ENCODE measurements at places on chromosomes 11 and 22.

DNA sequence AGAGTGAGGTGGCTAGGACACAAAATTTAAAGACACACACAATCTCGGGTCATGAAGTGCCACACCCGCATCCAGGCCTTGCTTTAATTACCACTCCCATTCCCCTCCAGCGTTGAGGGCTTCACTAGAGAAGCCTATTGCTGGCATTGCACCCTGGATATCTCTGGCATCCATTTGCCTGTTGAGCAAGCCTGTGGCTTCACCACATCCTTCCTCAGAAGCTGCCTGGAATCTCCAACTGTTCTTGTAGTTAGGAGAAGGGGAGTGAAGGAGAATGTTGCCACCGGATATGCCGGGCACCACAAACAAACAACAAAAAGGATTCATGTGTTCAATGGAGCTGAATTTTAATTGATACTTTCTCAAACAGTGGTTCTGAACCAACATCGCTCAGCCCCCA, 34.4 kb upstream of the RCN1 start:
- no peak for DNase-seq

GRCh38 chr11:100927579-100927978, 202.0 kb downstream of the PGR start:
- DNase-seq, result no peak

DNA sequence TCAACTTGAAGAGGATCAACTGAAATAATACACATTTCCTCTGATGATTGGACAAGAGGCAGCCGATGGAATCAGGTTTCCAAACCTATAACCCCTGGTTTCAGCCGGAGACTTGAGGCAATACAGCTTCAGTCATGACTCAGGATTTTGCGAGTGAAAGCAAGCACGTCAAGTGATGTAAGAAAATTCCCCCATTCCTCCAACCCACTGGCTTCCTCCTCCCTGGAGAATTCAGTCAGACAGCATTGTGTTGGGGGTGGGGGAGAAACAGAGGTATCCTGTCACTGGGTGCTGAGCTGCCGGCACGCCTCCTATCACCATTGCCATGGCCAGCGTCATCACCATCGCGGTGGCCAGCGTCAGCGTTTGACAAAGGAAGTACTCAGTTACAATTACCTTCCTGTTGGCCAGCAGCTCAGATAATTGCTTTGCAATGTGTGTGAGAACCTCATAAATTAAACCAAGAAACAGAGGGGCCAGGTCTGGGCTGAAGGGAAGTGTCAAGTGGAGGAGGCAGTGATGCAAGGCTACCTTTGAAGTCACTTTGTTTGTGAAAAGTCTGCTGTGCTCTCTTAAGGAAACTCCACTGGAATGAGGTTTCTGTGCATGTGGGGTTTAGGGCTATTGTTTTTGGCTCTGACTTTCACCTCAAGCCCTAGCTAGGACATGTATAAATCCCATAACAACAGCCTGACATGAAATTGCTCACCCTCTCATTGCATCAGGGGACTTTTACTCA, 50.2 kb downstream of the LIF start:
- DNase-seq, result peak; percentile 75

DNA sequence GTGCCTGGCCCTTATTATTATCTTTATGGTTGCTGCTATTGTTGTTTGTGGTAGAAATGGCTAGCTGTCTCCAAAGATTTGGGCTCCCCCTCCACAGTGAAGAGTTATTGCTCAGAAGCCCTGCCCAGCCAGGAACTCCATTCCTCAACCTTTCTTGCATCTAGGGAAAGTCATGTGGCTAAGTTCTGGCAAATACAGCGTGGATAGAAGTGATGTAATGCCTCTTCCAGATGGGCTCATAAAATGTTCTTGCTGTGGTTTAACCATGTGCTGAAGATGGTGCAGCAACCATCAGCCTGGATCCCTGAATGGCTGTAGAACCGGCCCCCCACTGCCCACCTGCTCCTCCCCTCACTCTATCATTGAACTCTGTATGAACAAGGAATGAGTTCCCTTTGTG, 203.5 kb upstream of the E2F8 start:
- no peak for DNase-seq

GRCh38 chr11:102623998-102624397, 1.1 kb downstream of the MMP20 start:
- DNase-seq, result no peak

DNA sequence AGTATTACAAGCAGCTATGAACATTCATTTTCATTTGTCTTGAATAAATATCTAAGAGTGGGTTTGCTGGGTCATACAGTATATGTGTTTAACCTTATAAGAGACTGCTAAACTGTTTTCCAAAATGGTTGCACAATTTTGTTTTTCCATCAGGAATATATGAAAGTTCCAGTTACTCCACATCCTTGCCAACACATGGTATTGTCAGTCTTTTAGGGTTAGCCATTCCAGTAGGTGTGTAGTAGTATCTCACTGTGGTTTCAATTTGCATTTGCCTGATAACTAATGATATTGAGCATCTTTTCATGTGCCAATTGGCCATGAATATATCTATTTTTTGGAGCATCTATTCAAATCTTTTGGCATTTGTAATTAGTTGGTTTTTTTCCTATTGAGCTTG, 7.7 kb upstream of the CCDC83 start:
- no peak for DNase-seq

- peak; percentile 87 for DNase-seq
These were observed at the start of gene CWF19L2 for GRCh38 chr11:107457558-107458271. CWF19L2 (minus strand) TSS chr11:107457825; CDS start chr11:107457816, 9 bp downstream.

All from activated CD8-positive, alpha-beta memory T cell treated with anti-CD3 and anti-CD28 coated beads for 24 hours (primary cell).